Lung (tissue), 17 donors: ENCODE measurements at places on chromosomes 7 and 10.

DNA sequence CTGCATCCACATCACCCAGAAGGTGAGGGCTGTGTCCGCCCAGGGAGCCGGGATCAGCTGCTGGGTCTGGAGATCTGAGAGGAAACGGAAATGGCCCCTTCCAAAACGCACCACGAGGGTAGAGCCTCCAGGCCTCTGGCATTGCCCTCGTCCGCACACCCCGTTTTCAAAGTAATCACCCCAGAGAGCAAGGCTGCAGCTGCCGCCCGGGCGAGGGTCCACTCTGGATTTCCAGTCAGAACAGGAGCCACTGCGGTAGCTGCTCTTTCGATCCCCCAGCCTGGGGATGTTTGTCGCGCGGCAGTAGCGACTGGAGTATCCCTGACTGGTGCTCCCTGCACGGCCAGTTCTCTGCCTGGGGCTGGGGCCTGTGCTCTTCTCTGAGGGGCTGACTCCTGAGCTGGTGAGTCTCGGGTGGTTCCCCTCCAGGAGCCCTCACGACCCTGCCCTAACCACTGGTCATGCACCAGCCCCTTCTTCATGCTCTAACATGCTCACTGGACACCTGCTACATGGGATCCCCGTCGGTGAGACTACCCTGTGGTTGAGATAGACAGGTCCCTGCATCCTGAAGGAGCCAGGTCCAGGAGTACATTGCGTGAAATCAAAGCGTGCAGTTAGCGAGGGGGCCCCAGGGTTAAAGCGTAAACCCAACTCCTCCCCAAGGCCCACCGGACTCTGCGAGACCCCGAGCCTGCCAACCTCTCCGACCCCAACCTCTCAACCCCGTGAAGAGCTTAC is 99.2 kb downstream of the FOXL3 start:
- DNase-seq = no peak

GRCh38 chr10:78181381-78182055 is 147.9 kb downstream of the RPS24 start:
- DNase-seq = no peak

GRCh38 chr7:74030861-74031260 is 2.9 kb downstream of the ELN start:
- peak; percentile 59 for DNase-seq

GRCh38 chr10:30284865-30285594 is 64.0 kb downstream of the MTPAP start:
- DNase-seq = no peak

- no peak for DNase-seq
These were observed 12.9 kb downstream of the OR2AE1 start for GRCh38 chr7:99863847-99864440.

- no peak for DNase-seq
These were observed 48.9 kb downstream of the ZNF277 start for GRCh38 chr7:112255388-112255720.

GRCh38 chr10:47370878-47371277 is 13.2 kb downstream of the ZNF488 start:
- no peak for DNase-seq

DNA sequence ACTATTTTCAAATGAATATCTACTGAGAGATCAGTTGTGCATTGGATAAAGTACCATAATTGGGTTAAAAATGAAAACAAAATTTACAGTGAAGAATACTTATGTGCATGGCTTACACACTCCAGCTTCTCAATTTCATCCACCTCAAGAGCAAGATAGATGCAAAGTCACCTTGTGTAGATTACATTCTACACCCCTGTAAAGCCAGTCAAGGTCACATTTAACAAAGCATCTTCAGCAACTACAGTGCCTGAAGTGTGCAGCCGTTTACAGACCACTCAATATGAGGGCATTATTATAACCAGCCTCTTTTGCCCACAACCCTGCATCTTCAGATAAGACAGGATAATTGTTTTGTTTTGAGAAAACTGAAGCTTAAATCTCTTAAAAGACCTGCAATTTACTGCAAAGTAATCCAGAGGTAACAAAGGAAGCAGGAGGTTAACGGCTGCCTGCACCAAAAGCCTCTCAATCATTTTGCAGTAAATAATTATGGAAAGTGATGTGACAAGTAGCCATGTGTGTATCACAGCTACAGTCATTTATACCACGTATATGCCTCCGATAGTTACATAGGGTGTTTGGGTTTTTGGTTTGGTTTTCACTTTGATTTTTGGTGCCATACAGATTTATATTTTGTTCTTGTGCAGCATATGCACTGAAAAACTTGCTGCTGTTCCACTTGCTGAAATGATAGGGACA is 4.9 kb downstream of the PURB start:
- no peak for DNase-seq

- DNase-seq = no peak
These were observed 25.7 kb downstream of the MYOF start for GRCh38 chr10:93456480-93456879.

GRCh38 chr10:114356751-114357514 is 47.4 kb downstream of the AFAP1L2 start:
- DNase-seq = peak; percentile 47

DNA sequence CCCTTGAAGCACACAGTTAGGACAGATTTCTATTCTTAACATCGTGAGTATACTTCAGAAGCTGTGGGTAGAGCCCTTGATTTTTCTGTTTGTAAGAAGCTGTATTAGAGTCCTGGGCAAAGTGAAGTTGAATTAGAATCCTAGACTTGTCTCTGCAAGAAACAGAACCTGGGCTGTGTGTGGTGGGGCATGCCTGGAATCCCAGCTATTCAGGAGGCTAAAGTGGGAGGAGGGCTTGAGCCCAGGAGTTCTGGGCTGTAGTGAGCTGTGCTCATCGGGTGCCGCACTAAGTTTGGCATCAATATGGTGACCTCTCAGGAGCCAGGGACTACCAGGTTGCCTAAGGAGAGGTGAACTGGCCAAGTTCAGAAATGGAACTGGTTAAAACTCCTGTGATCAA is 183.4 kb downstream of the GNAI1 start:
- no peak for DNase-seq

GRCh38 chr10:3417096-3417495 is 244.5 kb upstream of the PITRM1 start:
- no peak for DNase-seq

DNA sequence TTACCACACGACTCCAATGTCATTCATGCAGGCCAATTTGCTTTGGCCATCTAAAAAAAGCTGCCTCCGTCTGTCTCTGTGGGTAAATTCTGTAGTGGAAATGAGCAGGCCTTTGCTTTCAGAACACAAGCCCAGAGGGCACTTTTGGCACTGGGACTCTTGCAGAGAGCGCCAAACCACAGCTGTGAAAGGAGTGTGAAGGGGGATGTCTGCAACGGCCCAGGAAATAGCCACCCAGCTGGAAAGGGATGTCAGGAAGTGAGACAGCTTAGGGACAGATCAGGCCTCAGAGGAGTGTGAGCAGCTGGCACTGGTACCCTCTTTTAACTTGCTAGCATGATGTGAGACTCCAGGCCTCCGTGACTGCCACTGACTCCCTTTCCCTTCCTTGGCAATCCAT is 152.4 kb downstream of the DKK1 start:
- DNase-seq = no peak
